Activated CD4-positive, alpha-beta memory T cell treated with anti-CD3 and anti-CD28 coated beads for 36 hours (primary cell): ENCODE measurements at places on chromosomes 13 and 19.

DNA sequence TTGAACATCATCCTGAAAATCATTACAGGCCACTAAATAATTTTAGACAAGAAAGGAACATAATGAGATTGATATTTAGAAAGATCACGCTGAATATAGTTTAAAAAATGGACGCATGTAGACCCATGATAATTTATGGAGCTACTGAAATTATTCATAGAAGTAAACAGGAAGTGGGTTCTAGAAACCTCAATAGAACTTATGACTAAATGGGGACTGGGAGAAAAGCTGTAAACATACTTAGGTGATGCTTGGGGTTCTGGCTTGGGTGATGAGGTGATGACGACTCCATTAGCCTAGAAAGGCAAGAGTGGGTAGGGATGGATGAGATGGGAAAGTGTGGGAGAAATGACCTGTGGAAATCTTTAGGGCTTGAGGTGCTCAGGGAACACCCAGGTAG lies 484.0 kb downstream of the MYO16 start:
- DNase-seq = no peak

GRCh38 chr13:34655554-34655953 lies 286.5 kb upstream of the NBEA start:
- DNase-seq = no peak

DNA sequence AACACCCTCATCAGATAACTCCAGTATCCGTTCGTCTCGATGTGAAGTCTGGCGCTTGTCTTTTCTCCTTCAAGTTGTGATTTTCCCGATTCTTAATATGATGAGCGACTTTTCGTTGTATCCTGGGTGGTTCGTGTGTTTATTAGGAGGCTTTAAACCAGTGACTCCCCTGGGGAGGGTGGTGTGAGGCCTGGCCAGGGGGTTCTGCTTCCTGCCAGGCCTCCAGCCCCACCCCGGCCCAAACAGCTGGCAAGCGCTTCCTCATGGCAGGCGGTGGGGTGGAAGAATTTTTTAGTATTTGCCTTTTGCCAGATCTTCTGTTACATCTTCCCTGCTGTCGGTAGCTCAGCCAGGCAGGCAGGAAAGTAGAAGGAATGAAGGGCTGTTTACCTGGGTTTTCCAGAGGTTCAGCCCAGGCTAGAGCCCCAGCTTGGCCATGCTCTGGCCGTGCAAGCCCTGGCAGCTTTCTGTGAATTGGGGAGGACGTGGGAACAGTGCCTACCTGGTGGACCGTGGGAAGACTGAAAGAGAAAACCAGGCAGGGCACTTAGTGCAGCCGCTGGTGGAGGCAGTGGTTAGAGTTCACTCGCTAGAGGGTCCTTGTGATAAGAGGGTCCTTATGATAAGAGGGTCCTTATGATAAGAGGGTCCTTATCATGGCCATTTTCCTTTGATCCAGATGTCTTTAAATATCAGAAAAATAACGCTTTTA lies 37.7 kb upstream of the DCUN1D2 start:
- no peak for DNase-seq

GRCh38 chr19:18193388-18194180 lies 566 bp downstream of the MPV17L2 start:
- no peak for DNase-seq

DNA sequence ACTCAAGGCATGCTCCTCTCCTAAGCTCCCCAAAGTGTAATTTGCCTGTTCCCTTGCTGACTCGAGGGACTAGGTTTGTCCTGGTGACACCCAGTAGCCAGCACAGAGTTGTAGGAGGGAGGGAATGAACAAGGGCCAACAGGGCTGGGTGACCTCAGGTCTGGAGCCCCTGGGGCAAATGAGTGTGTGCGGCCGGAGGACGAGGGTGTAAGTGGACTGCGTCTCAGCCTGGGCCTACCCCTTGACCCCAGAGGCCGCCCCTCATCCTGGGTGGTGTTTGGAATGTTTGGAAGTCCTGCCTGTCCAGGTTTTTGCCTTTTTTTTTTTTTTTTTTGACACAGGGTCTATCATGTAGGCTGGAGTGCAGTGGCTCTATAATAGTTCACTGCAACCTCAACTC lies 1.3 kb upstream of the ZNF653 start:
- DNase-seq = no peak

DNA sequence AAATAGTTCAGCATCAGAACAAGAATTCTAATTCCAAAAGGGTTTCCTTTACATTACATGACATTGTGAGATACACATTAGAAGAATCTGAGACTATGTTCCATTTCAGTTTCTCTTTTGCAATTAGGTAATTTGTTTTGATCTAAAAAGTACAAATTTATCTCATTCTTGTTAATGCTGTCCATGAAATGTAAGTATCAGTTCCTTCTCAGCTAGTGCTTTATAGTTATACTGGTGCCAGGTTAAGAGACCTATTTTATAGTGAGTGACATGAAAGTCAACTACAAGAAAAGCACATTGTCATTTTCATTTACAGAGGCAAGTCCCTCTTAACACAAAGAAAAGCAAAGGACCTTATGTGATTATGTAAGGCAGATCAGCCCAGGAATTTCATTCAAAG lies 43.9 kb downstream of the RCBTB2 start:
- no peak for DNase-seq

- DNase-seq = no peak
These were observed 20.4 kb upstream of the TNFSF13B start for GRCh38 chr13:108249150-108249549.

DNA sequence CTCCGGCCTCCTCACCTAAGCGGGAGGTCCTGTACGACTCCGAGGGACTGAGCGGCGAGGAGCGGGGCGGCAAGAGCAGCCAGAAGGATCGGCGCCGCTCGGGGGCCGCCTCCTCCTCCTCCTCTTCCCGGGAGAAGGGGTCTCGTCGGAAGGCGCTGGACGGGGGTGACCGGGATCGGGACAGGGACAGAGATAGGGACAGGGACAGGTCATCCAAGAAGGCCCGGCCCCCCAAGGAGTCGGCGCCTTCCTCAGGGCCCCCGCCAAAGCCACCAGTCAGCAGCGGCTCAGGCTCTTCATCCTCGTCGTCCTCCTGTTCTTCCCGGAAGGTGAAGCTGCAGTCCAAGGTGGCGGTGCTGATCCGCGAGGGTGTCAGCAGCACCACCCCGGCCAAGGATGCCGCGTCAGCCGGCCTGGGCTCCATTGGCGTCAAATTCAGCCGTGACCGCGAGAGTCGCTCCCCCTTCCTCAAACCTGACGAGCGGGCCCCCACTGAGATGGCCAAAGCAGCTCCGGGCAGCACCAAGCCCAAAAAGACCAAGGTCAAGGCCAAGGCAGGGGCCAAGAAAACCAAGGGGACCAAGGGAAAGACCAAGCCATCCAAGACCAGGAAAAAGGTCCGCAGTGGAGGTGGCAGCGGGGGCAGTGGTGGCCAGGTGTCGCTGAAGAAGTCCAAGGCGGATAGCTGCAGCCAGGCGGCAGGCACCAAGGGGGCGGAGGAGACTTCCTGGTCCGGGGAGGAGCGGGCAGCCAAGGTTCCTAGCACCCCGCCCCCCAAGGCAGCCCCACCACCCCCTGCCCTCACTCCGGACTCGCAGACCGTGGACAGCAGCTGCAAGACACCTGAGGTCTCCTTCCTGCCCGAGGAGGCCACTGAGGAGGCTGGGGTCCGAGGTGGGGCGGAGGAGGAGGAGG lies 10.8 kb downstream of the SCAF1 start:
- no peak for DNase-seq

- peak; percentile 45 for DNase-seq
These were observed 1.1 kb downstream of the ADAMTS10 start for GRCh38 chr19:8609279-8610040.

GRCh38 chr19:14187561-14187960 lies 18.4 kb downstream of the ADGRL1 start:
- DNase-seq = no peak

GRCh38 chr13:90272356-90272755 lies 1075.1 kb upstream of the MIR17HG start:
- no peak for DNase-seq

- DNase-seq = no peak
These were observed 293.7 kb downstream of the PCDH17 start for GRCh38 chr13:57925250-57925649.

DNA sequence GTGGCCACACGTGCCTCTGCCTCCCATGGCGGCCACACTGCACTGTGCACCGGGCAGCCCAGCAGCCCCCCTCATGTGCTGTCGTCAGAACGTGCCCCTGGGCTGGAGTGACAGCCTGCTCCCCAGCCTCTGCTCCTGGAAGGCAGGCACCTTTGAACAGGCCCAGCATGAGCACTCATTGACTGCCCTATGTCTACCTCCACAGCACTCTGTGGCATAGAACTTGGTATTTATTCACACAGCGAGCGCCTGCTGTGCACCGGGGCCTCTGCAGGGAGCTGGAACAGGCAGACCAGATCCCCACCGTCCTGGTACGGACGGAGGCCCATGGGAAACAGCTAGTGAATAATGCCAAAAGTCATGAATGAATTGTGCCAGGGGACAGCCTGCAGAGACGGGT lies 53.7 kb downstream of the DPF1 start:
- DNase-seq = no peak

DNA sequence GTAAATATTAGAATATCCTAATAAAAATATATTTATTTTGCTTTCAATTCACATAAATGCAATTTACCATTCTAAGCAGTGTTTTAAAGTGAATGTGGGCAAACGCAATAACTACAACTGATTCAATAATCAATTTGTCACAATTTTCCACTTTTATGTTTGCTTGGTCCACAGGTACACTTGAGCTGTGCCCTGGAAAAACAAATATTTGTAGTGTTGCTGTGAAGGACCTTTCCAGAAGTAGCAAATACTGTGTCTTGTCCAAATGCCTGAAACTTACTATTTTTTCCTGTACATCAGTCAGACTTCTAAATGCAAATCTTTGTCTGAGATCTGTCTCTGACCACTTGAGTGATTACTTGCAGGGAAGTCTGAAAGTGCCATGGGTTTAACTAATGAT lies 845.8 kb upstream of the SLITRK5 start:
- DNase-seq = no peak

DNA sequence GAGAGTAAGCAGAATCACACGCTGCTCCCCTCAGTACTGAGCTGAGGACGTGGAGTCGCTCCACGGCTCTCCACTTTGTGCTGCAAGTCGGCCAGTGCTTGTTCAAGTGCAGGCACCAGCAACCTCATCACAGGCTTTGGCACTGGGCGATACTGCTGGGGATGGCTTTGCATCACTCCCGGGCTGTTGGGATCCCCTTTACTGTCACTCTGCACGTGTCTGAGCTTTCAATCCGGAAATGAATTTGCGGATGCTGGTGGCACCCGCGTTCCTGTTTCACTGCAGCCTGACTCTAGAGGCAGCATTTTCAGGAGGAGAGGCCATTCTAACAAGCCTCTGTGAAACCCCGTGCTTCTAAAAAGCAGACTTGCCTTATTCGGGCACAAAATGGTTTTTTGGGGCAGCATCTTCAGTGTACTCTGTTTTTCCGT lies 19.1 kb downstream of the SMARCA4 start:
- DNase-seq = peak; percentile 60

DNA sequence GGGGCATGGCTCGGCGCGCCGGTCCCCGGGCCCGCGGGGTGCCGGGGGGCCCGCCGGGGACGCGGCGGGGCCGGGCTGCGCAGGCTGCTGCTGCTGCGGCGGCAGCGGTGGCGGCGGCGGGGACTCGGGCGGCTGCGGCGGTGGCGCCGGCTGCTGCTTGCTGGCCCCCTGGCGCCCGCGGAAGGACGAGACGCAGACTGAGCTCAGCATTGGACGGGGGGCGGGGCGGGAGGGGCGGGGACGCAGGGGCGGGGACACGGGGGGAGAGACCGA lies 368 bp downstream of the KCNC3 start:
- no peak for DNase-seq

DNA sequence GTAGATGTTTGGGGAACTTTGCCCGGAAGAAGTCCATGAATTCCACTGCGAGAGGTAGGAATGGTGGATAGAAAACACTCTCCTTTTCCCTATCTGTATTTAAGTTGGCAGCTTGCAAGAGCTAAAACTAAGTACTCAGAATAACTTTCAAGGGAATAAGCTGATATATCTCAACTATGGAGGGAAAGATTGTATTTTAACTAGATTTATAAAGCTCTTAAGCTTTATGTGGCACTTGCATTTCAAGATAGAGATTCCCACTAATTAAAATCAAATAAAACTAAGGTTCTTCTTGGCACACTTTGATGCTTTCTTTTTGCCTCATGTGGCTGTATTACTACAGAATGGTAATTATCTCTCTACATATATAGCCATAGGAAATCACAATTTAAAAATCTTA lies 149.7 kb upstream of the STARD13 start:
- DNase-seq = no peak

- peak; percentile 98 for DNase-seq
These were observed at the start of gene MARCHF2 for GRCh38 chr19:8412783-8413628. Gene MARCHF2 (plus strand): TSS chr19:8413305. CDS start chr19:8421841, 8,536 bp downstream.

DNA sequence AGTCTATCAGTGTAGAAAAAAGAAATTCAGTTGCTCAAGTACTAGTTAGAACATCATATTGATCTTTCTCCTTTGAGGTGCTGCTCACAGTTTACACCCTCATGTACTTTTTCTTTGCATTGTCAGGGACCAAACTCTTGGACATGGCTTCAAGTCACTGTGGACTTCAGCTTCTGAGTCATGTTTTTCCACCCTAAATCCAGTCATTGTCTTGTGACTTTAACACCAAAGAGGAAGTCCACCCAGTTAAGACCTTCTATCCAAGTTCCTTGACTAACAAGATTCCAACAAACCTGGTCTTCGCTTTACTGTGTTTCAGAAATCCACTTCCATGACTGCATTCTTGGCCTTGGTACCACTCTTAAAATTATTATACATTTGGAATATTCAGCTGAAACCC lies 206.7 kb upstream of the ARGLU1 start:
- no peak for DNase-seq

- DNase-seq = no peak
These were observed 33.2 kb downstream of the ZNF787 start for GRCh38 chr19:56087647-56088496.

- DNase-seq = no peak
These were observed 14.4 kb downstream of the DCAF15 start for GRCh38 chr19:13966684-13967128.

GRCh38 chr13:49307365-49307764 lies 59.6 kb downstream of the CDADC1 start:
- DNase-seq = no peak

GRCh38 chr13:81184556-81185265 lies 843.8 kb upstream of the SPRY2 start:
- no peak for DNase-seq

DNA sequence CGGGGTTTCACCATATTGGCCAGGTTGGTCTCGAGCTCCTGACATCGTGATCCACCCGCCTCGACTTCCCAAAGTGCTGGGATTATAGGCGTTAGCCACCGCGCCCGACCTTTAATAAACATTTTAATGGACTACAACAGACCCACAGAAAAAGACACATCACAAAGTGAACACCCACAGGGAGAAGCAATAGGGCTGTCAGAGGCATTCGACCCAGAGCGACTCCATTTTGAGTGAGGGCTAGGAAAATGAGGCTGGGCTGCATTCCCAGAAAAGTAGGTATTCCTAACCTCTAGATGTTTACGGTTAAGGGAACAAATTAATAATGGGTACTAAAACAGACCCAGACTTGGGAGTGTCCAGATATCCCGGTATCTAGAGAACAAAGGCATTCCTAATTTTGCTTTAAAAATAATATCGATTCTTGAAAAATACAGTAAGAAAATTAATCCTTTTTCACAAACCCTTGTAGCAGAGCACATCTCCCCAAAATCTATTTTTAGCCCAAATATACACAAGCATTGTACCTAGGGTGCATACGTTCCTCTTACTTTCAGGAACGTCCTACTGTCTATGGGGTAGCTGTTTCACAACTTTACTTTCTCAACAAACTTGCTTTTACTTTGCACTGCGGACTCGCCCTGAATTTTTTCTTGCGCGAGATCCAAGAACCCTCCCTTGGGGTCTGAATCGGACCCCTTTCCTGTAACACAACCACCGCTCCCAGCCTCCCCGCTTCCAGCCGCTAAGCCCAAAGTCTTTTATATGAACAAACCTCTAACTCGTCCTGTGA lies 811 bp upstream of the ZNF8 start:
- DNase-seq = no peak

GRCh38 chr13:61170856-61171255 lies 244.8 kb downstream of the PCDH20 start:
- no peak for DNase-seq
